NCI-H524 treated with DMSO at 0.1 percent for 48 hours (cell line): ENCODE measurements at places on chromosomes 12 and 14.

GRCh38 chr12:94434171-94434570 is 25.5 kb downstream of the CEP83 start:
- DNase-seq, result no peak

- DNase-seq, result peak; percentile 74
Observed at GRCh38 chr12:121718653-121719239, 6.2 kb downstream of the TMEM120B start.

GRCh38 chr14:23071244-23071920 is 14.1 kb upstream of the CDH24 start:
- DNase-seq, result no peak

DNA sequence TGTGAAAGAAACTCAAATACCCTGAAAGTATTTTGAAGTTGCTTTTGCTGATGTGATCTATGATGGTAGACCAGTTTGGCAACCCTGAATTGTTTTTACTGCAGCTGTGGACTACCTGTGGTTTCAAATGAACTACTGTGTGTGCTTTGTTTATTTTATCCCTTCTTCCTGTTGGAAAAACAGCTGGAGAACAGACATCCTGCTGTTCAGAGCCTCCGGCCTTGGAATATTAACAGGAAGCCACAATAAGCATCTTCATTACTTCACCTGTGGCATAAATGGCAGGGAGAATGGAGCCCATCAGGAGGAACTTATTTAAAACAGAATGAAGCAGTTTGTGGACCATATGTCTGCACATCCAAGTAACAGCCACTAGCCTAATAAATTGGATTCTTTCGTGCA is 104.8 kb downstream of the DUSP6 start:
- DNase-seq, result no peak

DNA sequence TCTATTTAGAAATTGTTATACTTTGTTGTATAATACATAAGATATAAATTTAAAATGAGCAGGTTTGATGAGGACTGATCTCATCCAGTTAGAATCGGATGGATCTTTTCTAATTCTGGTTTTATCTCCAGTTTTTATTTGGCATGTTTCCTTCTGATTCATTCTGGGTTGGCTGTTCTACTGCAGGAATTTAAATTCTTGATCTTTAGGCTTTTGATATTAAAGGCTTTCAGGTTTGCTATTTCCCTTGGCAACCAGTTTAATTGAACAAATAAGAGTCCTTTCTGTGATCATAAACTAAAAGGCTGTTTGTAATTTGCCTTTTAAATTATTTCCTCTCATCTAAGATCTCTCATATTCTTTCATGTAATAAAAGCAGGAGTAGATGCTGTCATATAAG is 83.4 kb downstream of the PDE6H start:
- no peak for DNase-seq

DNA sequence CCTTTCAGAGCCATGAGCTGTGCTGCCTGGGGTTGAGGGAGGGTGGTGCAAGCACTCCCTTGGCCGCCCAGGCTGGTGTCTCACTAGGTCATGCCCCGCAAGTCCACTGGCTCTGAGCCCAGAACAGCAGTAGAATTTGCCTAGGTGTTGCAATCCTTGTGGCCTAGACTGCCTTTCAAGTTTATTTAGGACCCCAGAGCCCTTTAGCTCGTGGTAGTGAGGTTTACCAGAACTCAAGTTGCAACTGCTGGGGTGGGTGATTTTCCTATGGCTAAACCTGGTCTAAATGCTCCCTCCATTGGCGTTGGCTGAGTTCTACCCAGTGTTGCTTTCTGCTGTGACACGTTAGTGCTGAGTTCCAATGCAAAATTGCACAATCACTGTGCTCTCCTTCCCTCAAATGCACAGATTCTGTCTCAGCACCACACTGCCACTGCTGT is 287.2 kb downstream of the BCAT1 start:
- DNase-seq, result no peak

GRCh38 chr12:32508626-32509025 is 109.3 kb downstream of the FGD4 start:
- DNase-seq, result no peak

GRCh38 chr12:31740628-31741027 is 11.8 kb upstream of the AMN1 start:
- no peak for DNase-seq

GRCh38 chr14:94026889-94027469 is 839 bp downstream of the OTUB2 start:
- DNase-seq, result no peak

DNA sequence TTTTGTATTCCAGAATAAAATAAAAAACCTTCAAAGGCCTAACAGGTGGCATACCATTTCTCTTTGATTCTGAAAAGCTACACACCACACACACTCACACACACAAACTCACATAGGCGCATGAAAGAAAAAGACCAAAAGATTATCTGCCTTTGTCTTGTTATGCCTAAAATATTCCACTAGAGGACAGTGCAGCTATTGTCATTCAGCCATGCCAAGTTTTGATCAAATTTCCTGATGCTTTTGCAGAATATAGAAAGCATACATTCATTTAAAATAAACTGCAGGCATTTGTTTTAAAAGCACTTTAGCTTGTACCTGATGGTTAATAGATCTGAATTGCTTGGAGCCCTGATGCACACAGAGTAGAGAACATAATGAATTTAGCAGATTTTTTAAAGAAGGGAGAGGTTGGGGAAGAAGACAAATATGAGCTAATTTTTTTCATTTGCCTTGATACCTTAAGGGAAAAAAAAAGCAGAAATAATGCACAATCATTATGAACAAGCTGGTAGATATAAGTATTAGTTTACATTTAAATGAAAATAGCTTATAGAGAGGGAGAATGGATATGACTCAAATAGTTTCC is 1766.9 kb upstream of the SEL1L start:
- DNase-seq, result no peak
